ENCODE measurements at places on chromosomes 11 and 22.

GRCh38 chr11:100625041-100625440, 62.0 kb upstream of the ARHGAP42 start:
- no peak for DNase-seq

DNA sequence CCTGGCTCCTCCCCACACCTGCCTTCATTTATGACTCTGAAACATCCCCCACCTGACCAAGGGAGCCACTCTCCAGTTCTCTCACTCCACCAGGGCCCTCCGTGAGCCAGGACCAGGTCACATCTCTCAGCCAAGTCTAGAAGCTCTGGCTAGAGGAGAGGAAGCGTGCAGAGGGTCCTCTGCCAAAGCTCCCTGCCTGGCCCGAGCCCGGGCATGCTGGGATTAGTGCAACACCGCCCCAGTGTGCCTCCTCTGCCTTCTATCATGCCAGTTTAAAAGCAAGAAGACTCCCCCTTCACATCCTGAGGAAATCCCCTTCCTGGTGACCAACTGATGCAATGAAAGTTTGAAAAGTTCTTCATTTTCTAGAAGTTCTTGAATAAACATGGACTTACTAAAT, 23.5 kb downstream of the TP53AIP1 start:
- no peak for DNase-seq

- DNase-seq, result no peak
These were observed 15.9 kb downstream of the PTPN5 start for GRCh38 chr11:18775492-18776292.

DNA sequence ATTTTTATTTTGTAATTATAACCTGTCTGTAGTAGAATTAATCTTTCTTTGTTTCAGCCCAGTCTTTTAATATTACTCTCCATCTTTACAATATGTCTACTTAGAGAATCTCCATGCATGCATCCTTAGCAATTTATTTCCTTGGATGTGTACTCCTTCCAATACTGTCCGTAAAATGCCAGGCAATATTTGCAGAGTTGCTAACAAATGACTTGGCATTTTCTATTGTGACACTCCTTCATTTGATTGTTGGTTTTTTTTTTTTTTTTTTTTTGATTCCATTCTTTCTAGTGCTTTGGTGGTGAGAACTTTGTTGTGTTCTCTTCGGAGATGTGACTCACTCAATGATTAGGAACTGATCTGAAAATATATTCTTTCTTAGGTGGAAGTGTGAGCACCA, 220.3 kb downstream of the CNTN5 start:
- no peak for DNase-seq

GRCh38 chr22:40271440-40271839, 74.9 kb upstream of the ADSL start:
- DNase-seq, result no peak

DNA sequence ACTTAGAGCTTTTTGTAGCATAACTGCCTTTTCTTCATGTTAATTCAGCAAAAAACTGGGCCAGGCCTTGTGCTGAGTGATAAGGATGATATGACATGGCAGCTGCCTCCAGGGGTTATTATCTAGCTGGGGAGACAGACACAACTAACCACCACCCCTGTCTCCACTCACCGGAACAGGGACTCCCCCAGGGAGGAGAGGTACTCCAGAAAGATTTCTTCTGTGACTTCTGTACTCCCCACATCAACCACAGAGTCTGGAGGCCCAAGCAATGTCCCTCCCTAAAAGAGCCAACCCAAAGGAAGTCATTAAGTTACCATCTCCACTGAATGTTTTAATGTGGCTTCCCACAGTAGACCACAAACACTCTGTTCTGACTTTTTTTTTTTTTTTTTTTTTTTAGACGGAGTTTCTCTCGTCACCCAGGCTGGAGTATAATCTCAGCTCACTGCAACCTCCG, 14.3 kb upstream of the PMM1 start:
- DNase-seq, result no peak

- DNase-seq, result no peak
These were observed 323.3 kb upstream of the NCAM1 start for GRCh38 chr11:112637876-112638275.

DNA sequence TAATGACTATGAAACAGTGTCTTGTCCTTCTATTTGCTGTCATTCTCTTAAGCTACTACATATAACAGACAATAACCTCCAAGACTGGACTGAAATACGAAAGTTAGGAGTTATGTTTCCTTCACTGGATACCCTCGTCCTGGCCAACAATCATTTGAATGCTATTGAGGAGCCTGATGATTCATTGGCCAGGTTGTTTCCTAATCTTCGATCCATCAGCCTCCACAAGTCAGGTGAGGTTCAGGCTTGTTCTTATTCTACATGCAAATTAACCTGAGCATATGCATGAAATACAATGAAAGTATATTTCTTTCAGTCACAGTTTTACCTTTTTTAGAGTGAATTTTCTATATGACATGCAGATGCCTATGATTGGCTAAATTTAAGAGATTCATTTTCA, 31.2 kb downstream of the TBCEL start:
- no peak for DNase-seq

GRCh38 chr22:29073618-29074275, 912 bp downstream of the KREMEN1 start:
- no peak for DNase-seq

DNA sequence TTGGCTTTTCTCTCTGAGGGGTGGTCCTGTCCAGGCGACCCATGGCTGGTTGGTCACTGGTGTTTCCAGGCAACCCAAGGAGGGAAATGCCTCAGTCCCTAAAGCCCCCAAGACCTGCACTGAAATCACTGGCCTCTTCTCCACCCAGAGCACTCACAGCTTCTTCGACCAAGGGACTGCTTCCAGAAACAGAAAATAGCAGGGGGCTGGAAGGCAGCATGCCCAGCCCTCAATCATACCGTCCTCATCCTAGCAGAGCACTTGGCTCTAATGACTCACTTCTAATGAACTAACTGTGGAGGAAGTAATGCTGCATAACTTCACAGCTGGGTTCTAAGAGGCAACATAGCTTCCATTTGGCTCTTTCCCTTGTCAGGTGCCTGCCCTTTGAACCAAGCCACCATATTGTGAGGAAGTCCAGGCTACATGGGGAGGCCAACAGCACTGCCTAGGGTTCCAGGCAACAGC, 27.6 kb downstream of the DKK3 start:
- no peak for DNase-seq

DNA sequence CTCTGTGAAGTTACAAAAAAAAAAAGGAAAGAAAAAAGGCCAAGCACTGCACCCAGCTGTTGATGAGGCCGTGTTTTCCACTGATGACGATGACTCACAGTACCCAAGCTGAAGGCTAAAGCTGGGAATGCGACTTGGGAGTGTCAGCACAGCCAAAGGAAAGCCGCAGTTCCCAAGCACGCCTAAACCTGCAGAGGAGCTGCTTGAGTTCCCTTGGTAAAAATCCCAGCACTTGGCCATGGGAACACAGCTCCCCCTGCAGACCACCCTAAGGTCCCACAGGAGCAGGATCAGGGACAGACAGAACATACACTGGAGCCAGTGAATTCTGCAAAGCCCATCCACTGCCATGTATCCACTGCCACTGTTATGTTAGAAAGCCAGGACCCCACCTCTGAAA, 39.9 kb downstream of the SERGEF start:
- no peak for DNase-seq

- no peak for DNase-seq
These were observed 8.2 kb downstream of the NAP1L4 start for GRCh38 chr11:2983908-2984307.

DNA sequence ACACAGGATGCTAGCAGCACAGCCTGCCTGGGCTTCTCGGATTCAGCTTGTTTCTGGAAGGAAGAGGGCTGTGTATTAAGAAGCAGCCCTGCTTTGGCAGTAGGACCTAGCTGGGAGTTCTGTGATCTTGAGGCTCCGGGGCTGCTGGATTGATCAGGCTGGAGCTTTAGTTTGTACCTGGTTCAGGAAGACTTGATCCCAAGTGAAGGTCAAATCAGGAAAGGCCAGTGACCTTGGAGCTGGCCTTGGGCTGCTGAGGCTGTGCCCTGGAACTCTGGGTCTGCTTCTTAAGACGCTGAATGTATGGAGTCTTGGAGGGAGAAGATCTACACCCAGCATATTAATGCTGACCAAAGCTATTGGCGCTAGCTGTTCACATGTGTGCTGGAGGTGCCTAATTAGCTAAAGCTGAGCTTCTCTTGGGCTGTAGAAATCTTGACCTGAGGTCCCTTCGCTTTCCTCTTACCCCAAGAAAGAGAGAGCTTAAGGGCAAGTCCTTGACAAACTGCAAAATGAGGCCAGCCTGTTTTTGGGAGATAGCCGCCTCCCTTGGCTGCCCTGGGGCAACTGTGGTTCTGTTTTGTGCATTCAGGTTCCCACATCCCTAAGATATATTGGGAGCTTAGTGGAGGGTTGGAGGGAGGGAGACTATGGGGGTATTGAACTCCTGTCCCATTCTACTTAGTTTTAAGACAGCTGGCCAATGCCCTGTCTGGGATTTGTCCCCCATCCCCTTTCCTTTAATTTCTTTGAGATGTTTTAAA, 135.9 kb downstream of the DBX1 start:
- no peak for DNase-seq

- DNase-seq, result no peak
These were observed 22.1 kb upstream of the ACCSL start for GRCh38 chr11:44025727-44026126.

- DNase-seq, result no peak
These were observed 51.9 kb upstream of the EIF3D start for GRCh38 chr22:36580846-36581245.

GRCh38 chr11:76701294-76702040, 30.9 kb upstream of the LRRC32 start:
- no peak for DNase-seq

DNA sequence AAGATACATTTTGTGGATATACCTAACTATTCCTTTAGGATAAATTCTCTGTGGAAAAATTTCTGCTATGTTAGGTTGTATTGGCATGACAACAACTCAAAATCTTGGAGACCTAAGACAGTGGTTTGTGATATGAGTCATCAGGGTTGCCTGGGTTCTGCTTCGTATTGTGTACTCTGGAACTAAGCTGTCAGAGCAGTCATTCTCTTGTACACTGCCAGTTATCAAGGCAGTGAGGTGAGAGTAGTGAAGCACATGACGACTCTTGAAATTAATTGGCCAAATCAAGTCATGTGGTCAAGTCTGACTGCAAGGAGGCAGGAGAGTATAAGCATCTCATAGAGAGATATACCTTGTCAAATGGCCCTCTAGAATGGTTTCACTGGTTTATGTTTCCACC, 104.4 kb downstream of the FANCF start:
- no peak for DNase-seq

GRCh38 chr22:39123751-39124581, 26.9 kb downstream of the APOBEC3H start:
- DNase-seq, result no peak

DNA sequence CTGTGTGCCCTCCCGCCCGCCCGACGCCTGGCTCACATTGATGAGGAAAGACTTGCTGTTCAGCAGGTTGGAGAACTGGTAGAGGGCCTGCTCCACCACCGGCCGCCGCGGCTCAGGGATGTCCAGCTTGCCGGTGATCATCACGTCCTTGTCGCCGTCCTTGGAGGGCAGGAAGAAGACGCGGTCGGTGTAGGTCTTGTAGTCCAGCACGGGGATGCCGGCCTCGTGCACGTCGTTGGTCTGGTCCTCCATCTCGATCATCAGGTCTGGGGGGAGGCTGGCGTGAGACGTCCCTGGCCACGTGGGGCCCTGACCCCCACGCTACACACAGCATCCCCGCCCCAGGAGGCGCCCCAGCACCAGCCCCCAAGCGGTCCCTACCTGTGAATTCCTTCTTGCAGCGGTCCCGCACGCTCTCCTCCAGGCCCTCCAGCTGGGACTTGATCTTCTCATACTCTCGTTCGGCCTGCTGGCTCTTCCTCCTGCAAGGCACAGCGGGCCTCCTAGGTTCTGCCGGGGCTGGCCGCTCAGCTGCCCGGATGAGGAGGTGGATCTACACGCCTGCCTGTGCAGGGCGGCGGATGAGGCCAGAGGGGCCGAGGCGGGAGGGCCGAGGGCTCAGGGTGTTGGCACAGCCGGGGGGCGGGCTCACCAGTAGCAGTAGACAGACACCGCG, 10.7 kb upstream of the MAPK11 start:
- no peak for DNase-seq

DNA sequence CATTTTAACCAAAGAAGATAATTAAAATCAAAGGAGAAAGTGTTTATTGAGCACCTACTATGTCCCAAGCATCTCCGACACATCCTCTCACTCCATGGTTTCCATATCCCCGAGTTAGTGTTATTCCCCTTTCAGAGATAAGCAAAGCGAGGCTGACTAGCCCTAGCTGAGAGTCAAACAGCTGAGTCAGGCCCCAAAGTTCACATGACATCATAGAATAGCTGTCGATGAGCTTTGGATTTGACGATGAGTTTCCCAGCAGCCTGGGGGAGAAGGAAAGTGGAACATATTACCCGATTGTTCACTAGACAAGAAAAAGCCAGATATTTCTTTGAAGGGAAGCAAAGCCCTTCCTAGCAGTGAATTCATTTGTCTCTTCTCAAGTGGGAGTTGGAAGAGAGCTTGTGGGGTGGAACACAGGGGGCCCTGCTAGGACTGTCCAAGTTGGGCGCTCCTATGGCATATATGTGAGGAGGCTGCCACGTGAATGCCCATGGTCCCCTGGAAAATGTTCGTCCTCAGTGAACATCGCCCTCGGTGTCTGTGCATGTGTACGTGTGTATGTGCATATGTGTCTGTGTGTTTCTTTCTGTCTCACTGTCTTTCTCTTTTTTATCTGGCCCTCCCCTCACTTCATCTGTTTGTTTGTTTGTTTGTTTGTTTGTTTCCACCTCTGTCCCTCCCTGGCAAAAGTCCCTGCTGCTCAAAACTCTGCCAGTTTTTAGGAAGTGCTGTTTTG, 493 bp upstream of the CYTH4 start:
- DNase-seq, result no peak

DNA sequence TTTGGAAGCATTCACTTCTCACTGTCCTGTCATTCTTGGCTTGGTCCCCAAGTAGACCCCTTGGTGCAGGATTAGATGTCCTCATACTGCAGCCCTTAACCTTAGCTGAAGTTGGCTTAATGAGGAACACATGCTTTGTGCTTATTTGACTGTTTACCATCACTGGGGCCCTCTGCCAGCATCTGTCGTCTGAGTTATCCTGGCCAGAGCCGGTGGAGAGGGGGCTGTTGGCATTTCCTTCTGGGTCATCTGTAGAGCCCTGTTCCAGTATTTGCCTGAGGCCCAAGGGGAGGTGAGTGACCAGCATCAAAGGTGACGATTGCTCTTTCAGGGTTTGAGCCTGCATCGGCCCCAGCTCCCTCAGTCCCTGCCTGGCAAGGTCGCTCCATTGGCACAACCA, 126.4 kb upstream of the RASSF10 start:
- DNase-seq, result no peak

- DNase-seq, result no peak
These were observed 13.2 kb upstream of the SSTR3 start for GRCh38 chr22:37225481-37225880.

- DNase-seq, result no peak
These were observed 15.5 kb upstream of the RAPSN start for GRCh38 chr11:47464483-47464882.
